CD8-positive, alpha-beta memory T cell (primary cell): ENCODE measurements at places on chromosomes 7 and 10. TPM values are rescaled to one million over a fixed set of nuclear protein-coding genes. Genes with fewer than 3 reads are reported as not detected.

GRCh38 chr7:111560773-111561653 is 1.3 kb downstream of the IMMP2L start:
- DNase-seq: peak; percentile 1

DNA sequence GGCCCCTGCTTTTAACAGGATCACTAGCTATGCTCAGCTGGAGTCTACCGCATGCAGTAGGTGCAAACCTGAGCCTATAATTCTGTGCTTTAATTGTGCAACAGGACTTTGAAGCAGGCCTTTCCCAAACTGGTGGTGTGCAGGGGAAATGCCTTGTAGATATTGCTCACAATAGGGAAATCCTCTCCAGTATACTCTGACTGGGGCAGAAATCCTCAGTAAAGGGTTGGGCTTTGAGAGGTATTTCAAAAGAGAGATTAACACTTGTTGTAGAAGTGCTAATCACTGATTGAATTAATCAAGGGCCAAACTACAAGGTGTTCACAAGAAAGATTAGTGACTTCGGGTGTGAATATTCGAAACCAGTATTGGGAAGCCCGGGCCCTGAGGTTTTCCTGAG is 58.5 kb upstream of the EXOC6 start:
- no peak for DNase-seq

HYAL4 gene
- not detected for total RNA-seq

DNA sequence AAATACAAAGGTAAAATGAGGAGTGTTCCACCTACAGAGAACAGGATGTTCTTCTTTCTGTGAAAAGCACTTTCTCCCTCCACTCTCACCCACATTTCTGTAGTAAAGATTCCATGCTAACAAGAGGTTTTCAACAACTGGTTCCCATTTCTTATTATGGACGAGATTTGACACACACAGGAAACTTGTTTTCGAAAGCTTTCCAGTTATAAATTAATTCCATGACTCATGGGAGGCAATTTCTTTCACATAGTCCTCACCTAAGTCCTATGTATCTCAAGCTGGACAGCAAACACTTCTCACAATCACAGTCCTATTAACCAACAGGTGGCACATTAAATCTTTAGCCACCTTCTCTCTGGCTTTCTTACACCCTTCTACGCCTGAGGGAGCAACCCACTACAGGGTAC is 24.5 kb downstream of the RAPGEF5 start:
- no peak for DNase-seq

DNA sequence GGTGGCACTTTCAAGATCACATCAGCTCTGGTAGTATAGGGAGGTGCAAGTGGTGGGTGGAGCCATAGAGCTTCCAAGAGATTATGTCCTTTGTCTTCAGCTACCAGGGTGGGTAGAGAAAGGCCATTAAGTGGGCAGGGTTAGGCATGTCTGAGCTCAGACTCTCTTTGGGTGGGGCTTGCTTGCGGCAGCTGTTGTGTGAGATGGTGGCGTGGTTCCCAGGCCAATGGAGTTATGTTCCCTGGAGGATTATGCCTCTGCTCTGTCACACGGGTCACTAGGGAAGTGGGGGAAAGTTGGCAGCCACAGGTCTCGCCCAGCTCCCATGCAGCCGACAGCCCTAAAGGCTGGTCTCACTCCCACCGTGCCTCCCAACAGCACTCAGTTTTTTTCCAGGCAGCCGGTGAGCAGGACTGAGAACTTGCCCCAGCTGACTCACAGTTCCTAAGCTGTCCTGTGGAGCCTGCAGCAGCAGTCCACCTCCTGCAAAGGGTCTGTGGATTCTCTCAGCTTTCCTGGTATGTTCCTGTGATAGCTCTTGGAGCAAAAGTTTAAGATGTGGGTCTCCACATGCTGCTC is 459.0 kb downstream of the SH2D4B start:
- no peak for DNase-seq
